Gastroesophageal sphincter (tissue), 4 donors: ENCODE measurements at places on chromosomes 5 and 9. TPM values are rescaled to one million over a fixed set of nuclear protein-coding genes. Genes with fewer than 3 reads are reported as not detected.

DNA sequence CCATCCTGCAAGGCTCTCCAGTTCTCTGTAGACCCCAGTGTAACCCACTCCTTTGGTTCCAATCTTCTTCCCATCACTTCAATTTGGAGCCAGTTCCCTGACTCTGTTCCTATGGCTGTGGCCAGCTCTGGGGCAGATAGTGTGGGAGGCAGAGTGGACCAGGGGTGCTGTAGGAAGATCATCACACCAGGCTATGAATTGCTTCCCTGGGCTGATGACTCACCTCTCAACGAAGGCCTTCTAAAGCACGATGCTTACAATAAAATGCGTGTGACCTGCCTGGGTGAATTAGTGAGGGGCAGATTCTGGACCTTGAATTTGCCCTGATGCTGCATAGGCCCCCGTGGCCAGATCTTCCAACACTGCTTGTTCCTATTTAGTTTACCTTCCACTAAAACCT, 289.7 kb downstream of the FBXL7 start:
- ATAC-seq, result no peak

DNA sequence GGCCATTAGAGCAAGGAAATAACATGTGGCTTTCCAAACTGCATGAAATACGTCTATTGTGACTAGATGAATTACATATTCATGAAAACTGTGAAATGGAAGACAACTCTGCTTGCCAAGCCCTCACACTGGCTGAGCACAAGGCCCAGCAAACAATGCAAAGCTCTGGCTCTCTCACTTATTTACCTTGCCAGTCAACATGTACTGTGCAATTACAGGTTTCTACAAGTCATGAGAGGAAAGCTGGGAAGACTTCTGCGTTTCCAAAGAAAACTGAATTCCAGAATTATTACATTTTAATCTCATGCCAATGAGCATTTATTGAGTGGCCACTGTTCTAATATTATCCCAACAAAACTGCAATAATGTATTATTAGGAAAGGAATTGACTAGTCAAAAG, 12.1 kb upstream of the C5orf63 start:
- ATAC-seq, result no peak

DNA sequence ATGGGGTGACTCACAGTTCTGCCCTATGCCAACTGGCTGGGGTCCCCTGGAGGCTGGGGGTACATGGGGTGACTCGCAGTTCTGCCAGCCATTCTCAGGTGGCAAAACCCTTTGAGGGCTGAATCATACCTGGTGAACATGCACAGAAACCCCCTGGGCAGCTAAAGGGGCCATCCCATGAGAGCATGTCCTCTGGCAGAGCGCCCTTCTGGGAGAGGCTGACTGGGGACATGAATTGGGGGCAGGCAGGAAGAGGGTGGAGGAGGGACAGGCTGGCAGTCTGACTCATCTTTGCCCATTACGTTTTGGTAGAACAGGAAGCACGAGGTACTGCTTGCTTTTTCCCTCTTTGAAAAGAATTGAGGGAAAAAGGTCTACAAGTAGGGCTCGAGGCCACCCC, 16.7 kb downstream of the TRAF1 start:
- ATAC-seq, result no peak

GRCh38 chr5:112121258-112121657, 297.8 kb downstream of the EPB41L4A start:
- ATAC-seq, result no peak

GRCh38 chr9:112809906-112810305, 59.3 kb downstream of the SNX30 start:
- ATAC-seq, result no peak

DNA sequence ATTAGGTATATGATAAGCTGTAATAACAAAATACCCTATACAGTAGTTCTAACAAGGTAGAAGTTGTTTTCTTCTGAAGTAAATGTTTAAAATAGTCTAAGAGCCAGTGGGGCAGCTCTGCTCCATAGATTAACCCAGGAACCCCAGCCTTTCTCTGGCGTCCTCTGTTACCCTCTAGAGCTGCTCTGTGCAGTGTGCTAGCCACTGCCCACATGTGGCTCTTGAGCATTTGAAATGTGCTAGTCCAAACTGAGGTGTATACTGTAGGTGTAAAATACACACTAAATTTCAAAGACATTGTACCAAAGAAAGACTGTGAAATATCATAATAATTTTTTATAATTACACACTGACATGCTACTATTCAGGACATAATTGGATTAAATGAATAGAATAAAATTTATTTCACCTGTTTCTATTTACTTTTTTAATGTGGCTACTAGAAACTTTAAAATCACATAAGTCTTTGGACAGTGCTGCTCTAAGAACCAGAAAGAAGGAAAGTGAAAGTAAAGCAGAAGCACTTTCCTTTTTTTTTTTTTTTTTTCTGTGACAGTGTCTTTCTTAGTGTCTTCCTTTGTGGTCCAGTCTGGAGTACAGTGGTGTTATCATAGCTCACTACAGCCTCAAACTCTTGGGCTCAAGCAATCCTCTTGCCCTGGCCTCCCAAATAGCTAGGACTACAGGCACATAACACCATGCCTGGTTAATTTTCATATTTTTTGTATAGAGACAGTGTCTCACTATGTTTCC, 39.3 kb downstream of the RAI14 start:
- no peak for ATAC-seq

VDAC1 gene
- total RNA-seq, result 113 TPM

EGR1 gene
- total RNA-seq, result 13.4 TPM

PCDHGC5 gene
- total RNA-seq, result 5.1 TPM

SMARCA2 gene
- total RNA-seq, result 105 TPM

CDH9 gene
- not detected for total RNA-seq

SLC4A9 gene
- total RNA-seq, result not detected

ST8SIA4 gene
- 1.1 TPM for total RNA-seq

PCDHGB2 gene
- 2.7 TPM for total RNA-seq

ADRB2 gene
- 11.8 TPM for total RNA-seq

PCDHGA4 gene
- 2.4 TPM for total RNA-seq

ZSWIM6 gene
- total RNA-seq, result 20.9 TPM
